ENCODE measurements at places on chromosomes 16 and 17.

GRCh38 chr17:75386430-75386829 is 19.0 kb downstream of the GRB2 start:
- DNase-seq, result no peak

DNA sequence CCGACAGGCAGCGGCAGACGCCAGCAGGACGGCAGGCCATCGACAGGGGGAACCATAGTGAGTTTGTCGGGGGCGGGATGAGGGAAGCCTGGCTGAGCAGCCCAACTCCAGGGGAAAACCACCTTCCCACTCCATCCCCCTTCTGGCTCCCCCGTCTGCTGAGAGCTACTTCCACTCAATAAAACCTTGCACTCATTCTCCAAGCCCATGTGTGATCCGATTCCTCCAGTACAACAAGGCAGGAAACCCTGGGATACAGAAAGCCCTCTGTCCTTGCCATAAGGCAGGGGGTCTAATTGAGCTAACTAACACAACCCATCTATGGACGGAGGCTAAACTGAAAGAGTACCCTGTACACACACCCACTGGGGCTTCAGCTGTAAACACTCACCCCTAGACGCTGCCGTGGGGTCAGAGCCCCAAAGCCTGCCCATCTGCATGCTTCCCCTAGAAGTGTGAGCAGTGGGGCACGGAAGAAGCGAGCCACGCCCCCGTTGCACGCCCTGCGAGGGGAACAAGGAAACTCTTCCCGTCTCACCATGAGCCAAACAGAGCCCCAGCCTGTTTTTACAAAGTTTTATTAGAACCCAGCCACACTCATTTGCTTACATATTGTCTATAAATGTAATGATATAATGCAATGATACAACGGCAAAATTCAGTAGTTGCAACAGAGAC is 4.1 kb downstream of the KRTAP29-1 start:
- no peak for DNase-seq

- DNase-seq, result no peak
These were observed 289.4 kb upstream of the EEF2KMT start for GRCh38 chr16:5386989-5387388.

DNA sequence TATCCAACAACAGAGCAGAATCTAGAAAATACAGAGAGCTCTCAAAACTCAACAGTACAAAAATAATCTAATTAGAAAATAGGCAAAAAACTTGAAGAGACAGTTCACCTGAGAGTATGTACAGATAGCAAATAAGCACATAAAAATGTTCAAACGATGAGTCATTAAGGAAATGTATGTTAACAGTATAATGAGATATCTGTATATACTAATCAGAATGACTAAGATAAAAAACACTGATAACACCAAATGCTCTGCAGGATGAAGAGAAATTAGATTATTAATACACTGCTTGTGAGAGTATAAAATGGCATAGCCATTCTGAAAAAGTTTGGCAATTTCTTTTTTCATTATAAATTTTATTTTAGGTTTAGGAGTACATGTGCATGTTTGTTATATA is 1307.6 kb upstream of the GOT2 start:
- no peak for DNase-seq

DNA sequence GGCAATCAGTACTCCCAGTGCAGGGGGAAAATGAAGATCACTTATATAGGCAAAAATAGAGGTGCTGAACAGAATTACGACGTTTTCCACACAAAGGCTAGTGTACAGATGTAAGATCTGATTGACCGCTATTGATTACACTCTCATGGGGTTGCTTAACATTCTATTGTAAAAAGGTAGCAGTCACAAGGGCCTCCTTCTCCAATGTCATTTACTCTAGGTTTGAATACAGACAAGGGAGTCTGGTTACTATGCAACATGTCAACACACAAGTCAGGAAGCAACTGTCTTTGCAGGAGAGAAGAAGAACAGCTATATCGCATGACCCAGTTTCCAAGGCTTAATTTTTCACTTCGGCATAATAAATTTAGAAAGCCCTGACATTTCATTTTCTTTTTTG is 7.9 kb downstream of the KRT37 start:
- DNase-seq, result peak; percentile 39

- no peak for DNase-seq
These were observed 137.0 kb upstream of the RCVRN start for GRCh38 chr17:10041916-10042588.

DNA sequence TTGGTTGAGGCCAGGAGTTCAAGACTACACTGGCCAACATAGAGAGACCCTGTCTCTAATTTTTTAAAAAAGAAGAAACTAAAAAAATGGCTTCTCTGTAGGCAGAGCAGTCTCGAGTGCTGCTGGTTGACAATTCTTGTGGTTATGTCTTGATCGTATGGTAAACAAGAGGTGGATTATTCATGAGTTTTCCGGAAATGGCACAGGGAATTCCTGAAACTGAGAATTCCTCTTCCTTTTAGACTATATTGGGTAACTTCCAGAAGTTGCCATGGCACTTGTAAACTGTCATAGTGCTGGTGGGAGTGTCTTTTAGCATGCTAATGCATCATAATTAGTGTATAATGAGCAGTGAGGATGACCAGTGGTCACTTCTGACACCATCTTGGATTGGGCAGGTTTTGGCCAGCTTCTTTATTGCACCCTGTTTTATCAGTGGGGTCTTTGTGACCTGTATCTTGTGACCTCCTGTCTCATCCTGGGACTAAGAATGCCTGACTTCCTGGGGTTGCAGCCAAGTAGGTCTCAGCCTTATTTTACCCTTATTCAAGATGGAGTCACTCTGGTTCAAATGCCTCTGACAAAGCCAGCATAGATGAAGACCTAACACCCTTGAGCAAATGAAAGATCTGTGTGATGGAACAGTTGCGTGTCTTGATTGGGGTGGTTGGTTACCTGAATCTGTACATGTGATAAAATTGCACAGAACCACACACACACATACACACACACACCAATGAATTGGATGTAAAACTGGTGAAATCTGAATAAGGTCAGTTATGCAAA is 30.2 kb downstream of the BMERB1 start:
- DNase-seq, result no peak

- peak; percentile 94 for DNase-seq
These were observed 65.2 kb upstream of the SMIM36 start for GRCh38 chr17:55576237-55576995.

DNA sequence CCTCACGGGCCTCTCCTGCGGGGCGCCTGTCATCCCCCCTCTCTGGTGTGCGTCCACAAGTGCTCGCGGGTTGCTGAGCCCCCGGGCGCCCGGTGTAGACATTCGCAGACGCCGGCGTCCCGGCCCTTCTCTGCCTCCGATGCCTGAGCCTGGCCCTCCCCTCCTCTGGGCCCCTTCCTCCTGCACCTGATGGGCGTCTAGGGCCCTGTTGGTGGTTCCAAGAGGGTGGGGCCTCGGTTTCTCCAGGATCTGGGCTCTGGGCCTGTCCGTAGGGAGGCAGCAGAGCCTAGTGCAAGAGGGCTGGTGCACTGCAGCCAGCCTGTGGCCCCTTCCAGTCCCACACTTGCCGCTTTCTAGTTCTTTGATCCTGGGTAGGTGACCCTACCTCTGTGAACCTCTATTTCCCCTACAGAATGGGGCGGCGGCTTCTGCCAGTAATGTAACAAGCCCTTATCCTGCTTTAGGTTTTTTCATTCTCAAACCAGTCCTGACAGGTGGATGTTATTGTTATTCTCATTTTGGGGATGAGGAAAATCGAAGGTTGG is 623 bp downstream of the E4F1 start:
- DNase-seq, result peak; percentile 54

DNA sequence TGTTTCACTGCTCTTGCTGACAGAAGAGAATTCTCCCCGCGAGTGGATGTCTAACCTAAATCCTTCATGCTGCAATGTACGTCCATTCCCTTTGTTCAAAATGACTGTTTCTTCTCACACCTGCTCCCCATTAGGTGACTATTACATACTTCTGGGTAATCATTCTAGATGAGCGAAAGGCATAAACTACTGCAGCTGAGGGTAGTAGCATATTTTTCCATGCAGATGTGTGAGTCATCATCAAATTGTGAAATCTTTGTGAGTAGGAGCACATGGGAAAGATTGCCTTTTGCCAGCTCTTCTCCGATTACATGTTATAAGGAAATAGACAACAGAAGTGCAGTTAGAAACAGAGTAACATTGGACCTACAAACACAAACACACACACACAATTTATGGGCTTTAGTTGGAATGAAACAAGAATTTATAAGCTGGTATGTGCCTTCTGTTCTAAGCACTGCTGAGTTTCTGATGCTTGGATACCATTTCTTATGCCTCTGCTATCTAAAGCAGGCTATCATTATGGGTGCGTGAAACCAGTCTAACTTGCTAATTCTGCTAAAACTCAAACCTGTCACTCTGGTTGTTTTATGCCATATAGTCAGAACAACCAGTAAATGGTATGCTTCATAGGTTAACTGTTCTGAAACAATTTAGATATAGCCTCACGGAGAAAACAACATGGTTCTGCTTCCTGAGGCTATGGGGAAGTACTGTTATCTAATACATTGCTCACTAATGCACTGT is 346.9 kb upstream of the PSMD7 start:
- DNase-seq, result peak; percentile 88

GRCh38 chr17:43637563-43638323 is 24.0 kb downstream of the MEOX1 start:
- no peak for DNase-seq

- no peak for DNase-seq
These were observed 8.3 kb upstream of the RASD1 start for GRCh38 chr17:17504341-17505140.

DNA sequence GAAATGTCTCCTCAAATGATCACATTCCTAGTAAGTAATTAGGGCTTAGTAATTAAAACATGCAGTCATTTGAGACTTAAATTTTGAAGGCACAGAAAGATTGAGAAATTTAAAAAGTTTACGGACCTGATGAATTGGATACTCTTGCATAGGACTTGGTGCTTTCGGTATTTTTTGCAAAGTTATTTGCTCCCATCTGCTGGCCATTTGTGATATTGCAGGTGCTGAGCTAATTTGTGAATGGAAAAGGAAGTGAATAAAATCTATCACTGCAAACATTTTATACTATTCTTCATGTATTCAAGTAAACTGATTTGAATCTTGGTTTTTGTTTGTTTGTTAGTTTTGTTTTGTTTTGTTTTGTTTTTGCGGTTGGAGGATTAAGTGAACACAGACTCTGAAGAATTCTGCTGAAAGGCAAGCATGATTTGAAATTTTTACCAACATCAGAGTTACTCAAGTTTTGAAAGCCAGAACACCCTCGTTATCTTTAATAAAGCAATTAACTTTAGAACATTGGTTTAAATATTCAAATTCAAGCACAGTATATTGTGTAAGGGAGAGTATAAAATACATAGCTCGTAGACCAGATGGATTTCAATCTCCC is 689.5 kb upstream of the RBFOX1 start:
- DNase-seq, result peak; percentile 57

DNA sequence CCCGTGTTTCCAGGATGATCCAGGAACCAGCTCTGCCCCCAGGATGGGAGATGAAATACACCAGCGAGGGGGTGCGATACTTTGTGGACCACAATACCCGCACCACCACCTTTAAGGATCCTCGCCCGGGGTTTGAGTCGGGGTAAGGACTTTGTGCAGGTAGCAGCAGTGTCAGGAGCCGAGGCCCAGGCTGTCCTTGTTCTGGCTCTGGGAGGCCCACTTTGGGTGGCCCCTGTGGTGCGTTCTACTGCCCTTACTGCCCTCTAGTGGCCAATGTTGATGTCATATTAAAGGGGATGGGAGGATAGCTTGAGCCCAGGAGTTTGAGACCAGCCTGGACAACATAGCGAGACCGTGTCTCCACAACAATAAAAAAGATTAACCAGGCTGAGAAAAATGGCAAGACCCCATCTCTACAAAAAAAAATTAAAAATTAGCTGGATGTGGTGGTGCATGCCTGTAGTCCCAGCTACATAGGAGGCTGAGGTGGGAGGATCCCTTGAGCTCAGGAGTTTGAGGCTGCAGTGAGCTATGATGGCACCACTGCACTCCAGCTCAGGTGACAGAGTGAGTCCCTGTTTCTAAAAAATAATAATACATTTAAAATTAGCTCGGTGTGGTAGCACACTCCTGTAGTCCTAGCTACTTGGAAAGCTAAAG is 20.9 kb upstream of the CLEC18A start:
- peak; percentile 40 for DNase-seq

DNA sequence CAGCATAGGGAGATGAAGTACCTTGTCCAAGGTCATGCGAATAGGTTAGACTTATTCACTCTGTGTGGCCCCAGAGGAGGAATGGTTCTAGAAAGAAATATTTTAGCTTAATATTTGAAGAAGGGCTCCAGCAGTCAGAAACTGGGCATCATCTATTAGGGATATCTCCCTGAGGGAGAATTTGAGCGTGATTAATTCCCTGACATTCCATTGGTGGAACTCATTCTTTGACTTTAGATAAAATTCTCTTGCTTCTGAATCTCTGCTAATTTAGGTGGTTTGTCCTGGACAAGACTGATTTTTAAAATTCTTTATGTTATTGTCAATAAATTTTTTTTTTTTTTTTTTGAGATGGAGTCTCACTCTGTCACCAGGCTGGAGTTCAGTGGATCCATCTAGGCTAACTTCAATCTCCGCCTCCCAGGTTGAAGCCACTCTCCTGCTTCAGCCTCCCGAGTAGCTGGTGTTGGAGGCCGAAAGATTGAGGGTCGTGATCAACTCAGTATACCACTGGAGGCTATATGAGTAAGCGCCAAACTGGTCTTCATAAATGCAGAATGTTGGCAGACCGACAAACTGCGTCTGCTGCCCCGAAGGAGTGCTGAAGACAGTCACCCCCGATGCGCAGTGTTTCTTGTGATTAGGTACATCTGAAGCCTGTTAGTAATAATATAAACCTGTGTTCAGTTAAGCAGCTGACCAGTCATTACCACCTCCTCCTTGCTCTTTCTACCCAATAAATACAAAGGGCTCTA is 267.9 kb upstream of the HSBP1 start:
- no peak for DNase-seq

- no peak for DNase-seq
These were observed 37.1 kb downstream of the AP1G1 start for GRCh38 chr16:71771571-71771970.

DNA sequence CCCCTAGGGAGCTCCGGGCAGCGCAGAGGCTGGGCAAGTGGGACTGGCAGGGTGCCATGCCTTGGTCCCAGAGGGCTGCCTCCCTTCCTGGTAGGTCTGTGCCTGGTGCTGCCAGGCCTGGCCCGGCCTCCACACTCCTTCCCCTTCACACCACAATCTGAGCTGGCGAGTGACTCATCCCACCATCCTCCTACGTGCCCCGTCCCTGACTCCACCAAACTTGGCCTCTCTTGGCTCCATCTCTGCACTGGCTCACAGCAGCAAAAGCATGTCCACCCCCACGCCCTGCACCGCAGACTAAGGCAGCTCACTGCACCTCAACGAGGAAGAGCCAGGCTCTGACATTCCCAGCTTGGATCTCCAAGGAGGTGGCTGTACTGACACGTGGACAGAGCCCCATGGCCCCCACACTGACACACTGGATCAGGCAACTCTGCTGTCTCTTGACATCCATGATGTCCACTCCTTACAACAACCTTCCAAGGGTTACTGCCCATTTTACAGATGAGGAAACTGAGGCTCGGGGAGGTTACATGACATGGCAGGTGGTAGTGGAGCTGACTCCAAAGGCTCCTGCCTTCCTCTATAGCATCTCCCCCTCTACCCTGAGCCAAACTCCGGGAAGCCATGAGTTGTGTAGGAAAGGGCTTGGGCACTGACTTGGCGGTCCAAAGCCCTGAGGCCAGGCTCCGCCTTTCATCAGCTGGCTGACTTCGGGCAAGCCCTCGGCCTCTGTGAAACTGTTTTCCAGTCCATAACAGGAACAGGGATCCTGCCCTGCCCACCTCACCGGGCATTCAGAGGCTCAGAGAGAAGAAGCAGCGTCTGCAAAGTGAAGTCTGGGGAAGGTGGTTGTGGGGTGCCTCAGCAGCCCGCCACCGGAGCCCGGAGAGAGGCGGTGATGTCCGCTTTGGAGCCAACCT is 20.1 kb upstream of the KRT19 start:
- DNase-seq, result peak; percentile 98

GRCh38 chr16:66156538-66156937 is 210.0 kb upstream of the CDH5 start:
- DNase-seq, result no peak
